ENCODE measurements at places on chromosomes 1 and 21.

DNA sequence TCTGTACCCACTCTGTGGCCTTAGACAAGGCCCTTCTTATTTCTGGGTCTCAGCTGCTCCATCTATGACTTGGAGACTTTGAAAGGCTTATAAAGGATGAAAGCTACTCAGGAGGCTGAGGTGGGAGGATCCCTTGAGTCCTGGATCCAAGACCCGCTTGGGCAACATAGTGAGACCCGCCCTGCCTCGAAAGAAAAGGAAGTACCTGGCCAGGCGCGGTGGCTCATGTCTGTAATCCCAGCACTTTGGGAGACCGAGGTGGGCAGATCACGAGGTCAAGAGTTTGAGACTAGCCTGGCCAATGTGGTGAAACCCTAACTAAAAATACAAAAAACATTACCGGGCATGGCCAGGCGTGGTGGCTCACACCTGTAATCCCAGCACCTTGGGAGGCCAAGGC is 13.4 kb downstream of the ID3 start:
- DNase-seq, result no peak

GRCh38 chr1:24980836-24981630 is 51.0 kb upstream of the RUNX3 start:
- no peak for DNase-seq

GRCh38 chr1:54794451-54795355 is 6.4 kb downstream of the TTC22 start:
- no peak for DNase-seq

GRCh38 chr1:160030657-160031364 is 979 bp downstream of the PIGM start:
- DNase-seq, result peak; percentile 19

DNA sequence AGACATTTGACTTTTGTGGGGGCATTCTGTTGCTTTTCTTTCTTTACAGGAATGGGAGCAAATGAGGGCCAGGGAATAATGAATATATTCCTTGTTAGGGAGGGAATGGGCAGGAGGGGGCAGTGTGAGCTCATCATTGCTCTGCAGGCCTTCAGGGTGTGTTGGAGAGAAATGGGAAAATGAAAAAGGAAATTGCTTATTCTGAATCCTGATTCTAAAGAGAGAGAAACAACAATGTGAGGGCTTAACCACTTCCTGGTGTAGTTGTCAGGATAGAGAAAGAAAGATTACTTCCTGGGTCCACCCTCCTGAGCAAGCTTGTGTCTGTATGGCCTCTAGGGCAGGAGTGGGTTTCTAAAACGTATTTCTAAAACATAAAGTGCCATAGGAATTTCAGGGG is 28.3 kb downstream of the VANGL2 start:
- peak; percentile 59 for DNase-seq

DNA sequence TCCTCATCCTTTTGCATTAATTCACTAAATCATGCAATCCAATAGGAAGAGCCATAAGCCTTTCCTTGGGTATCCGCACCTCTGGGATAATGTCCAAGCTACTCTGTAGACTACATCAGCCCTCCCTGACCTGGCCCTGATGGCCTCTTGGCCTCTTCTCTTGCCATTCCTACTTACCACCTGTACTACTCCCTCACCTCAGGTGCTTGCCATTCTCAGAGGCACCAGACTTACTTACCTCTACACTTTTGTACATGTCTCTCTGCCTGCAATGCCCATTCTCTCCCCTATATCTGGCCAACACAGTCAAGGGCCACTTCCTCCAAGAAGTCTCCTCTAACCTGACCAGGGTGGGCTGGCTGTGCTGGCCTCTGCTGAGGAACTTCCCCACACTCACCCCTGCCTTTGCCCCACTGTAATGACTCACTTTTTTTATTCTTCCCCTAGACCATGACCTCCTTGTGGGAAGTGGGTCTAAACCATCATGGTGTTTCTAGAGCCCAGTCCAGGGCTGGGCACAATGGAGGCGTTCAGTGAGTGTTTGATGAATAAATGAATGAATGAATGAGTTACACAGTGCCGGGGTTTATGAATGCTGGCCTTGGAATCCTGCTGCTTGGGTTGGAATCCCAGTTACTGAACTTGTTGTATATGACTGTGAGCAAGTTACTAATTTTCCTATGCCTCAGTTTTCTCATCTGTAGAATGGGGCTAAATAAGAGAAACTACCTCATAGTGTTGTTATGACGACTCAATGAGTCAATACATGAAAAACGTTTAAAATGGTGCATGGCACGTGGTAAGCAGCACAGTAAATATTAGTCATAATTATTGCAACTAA is 179.8 kb downstream of the FOXD2 start:
- DNase-seq, result no peak

DNA sequence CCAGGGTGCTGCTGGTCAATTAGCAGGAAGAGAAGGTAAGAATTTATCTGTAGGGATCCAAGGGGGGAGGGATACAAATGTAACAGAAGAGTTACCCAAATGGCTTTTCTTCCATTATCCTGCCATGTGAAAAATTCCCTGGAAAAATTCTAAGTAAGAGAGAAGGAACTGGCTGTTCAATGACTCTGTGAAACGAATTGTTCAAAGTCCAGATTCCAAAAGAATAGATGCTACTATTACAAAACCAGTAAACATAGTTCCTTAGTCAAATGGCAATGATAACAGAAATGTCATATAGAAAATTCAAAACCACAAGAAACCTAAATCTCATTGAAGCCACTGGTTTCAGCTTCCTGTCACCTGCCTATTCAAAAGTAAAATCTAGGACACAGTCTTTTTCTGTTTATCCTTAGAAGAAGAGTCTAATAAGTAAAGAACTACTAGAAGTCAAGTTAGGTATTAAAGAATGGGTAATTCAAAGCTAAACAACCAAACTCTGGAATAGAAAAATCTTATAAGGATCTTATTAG is 102.6 kb downstream of the ZNF644 start:
- DNase-seq, result no peak

- DNase-seq, result peak; percentile 90
These were observed 6.6 kb downstream of the LIN28A start for GRCh38 chr1:26417111-26417759.

GRCh38 chr1:185969524-185969991 is 235.4 kb downstream of the HMCN1 start:
- DNase-seq, result no peak

GRCh38 chr1:77846966-77847365 is 41.5 kb upstream of the NEXN start:
- DNase-seq, result no peak

DNA sequence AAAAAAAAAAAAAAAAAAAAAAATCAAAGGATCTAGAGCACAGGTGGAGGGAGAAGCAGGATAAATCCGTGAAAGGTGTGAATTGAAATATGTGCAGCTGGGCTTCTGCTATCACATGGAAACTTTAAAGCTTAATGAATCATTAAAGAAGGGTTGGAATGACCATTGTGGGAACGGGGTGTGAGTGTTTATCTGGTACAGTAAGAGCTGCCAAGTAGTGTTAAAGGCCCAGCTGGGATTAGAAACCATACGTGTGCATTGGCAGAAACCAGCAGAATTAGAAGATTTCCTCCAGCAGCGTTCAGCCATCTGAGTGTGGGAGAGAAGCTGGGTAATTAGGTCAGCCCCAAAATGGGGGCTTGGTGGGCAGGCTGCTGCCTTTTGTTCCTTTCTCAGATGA is 13.5 kb downstream of the FALEC start:
- DNase-seq, result no peak

DNA sequence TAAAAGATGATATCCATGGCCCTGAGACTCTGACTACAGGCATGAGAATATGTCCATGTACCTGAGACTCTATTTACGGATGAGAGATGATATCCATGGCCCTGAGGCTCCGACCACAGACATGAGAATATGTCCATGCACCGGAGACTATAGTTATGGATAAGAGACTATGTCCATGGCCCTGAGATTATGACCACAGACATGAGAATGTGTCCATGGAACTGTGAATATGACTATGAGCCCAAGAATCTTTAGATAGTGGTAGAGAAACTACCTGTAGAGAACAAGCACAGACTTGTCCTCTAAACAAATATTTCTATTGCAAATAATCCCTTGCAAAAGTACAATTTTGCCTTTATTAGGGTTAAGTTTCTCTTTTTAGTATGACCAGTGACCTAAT is 263.2 kb downstream of the PCP4 start:
- no peak for DNase-seq

- no peak for DNase-seq
These were observed 125.2 kb upstream of the GALNT2 start for GRCh38 chr1:229941831-229942230.

- DNase-seq, result no peak
These were observed 22.1 kb downstream of the MATN1 start for GRCh38 chr1:30701258-30701633.

DNA sequence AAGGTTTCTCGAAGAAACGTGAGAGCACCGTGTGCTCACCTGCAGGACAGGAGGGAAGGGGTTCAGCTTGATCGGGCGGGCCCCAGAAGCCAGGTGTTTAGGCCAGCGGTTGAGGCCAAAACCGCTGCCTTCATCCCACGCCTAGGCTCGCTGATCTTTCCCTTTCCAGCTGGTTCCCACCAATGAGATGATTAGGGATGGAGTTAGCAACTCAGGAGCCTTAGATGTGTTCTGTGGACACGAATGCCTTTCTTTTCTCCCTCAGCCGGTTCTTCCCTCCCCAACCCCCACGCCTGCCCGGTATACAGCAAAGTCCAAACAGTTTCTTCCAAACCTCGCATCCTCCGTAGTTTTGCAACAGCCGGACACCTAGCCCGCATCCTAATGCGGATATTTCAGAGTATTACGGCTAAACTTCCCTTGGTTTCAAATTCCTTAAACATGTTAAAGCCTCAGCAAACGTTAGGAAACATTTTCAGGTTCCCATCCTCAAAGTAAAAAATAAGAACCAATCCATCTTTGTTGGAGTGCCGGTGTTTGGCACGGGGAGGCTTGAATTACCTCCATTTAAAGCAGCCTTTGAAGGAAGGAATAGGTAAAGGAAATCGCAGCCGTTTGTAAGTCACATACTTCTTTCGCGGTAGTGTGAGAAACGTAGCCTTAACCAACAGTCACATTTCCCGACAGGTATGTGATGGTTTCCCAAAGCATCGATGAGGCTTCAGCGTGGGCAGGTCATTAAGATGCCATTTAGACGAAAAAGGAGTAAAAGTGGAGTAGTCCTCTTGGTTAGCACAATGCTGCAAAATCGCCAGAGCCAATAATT is 1.1 kb downstream of the LRRC8C start:
- peak; percentile 44 for DNase-seq

DNA sequence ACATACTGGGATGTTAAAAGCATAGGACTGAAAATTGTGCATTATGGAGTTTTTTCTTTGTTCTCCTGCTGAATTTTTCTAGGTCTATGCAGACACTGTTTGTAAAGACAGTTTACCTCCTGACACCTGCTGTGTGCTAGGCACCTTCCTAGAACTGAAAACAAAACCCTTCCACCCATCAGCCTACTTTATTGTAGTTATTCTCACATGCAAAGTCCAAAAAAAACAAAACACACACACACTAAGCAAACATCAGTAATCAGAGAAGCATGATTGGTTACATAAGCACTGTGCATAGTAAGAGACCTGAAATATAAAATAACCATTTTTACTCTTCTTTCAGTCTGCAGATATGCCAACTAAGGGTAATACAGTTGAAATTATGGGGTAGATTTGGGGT is 195.1 kb downstream of the CRB1 start:
- no peak for DNase-seq

DNA sequence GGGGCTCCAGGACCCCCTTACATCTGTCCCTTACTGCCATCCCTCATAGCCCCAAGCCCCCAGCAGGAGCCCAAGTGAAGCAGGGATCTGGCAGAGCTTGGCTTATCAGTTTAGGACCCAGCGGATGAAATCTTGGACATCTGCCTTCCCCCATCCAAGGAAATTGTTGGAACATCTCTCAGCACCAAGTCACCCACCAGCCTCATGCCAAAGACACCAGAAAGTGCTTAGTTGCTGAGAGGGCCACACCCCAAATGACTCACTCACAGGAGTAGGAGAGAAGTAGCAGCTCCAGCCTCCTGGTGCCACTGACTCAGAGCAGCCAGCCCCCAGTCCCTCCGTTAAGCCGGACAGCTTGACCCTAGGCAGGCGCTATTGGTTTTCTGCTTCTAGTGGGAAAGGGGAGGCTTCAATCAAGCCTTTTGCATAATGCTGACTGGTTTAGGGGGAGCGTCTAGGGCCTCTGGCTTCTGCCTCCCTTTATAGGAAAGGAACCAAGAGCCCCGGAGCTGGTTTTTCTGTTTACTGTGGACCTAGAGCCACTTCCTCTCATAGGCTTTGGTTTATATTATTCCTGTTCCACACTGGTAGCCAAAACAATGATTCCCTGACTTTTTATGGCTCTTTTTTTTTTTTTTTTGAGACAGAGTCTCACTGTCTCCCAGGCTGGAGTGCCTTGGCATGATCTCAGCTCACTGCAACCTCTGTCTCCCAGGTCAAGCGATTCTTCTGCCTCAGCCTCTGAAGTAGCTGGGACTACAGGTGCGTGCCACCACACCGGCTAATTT is 114.2 kb upstream of the IPO9 start:
- no peak for DNase-seq

DNA sequence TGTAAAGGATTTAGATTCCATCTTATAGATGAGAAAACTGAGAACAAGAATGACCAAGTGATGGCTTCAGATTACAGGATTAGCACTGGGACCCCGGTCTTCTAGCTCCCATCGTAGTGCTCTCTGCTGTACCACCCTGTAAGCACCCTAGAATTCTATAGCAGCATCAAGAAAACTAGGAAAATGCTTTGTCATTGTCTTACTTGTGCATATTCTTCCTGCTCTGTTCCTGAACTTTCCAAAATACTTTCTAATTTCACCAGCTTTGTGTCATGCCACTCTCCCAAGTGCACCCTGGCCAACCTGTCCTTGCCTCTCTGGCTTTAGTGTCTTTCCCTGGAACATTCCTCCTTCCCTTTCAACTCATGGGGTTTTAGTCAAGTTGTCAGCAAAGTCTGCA is 6.0 kb upstream of the KLHL20 start:
- DNase-seq, result no peak

DNA sequence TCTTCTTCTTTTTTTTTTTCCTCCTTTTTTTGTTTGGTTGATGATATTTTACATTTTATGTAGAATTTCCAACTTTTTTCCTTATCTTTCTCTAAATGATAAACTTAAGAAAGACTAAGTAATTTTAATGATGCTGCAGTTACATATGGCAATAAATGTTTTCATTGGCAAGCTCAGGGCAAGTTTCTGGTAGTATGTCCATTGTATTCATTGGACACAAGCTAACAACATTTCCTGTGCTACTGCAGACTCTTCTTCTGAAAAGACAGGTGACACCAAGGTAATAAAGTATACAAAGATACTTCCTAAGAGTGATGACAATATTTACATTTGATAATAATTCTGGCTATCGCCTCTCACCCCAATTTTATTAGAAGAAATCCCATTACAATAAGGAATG is 219.2 kb upstream of the NFIA start:
- no peak for DNase-seq

GRCh38 chr1:246639732-246640131 is 73.5 kb downstream of the CNST start:
- DNase-seq, result no peak
